ENCODE measurements at places on chromosomes 7 and 10.

GRCh38 chr10:126225672-126226008 is 162.6 kb downstream of the ADAM12 start:
- DNase-seq, result no peak
- no peak overlapping the region for H3K27ac ChIP-seq
- H3K4me3 ChIP-seq, result no peak overlapping the region
- H3K27me3 ChIP-seq, result no peaks in the 10 kb centered on the region
- H3K36me3 ChIP-seq, result no peaks in the 10 kb centered on the region
- H3K4me1 ChIP-seq, result no peaks in the 10 kb centered on the region

DNA sequence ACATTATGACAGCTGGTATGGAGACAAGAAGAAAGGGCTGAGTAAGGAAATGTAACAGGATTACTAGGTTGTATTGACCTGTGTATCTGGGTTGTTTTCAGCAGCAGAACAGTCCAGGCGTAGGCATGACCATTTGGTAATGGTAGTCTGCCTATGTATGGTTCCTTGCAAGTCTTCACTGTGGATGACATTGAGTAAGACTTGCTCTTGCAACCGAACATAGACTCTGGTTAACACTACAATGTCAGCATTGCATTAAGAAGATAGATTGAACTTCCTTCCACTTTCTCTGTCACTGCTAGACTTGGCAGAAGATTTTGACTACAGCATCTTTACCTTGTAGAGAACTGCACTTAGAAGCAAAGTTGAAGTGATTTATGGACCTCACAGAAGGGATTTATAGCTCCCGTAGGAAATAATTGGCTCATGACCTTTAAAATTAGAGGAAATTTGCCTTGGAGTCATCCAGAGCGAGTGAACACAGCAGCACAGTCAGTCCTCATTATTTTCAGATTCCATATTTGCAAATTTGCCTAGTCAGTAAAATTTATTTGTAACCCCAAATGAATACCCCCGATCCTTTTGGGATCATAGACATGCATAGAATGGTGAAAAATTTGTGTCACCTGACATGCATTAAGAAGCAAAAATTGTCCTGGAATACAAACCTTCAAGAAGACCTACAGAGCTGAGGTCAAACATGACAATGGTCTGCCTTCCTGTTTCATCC is 79.6 kb upstream of the STRIP2 start:
- no peaks in the 10 kb centered on the region for H3K4me1 ChIP-seq
- DNase-seq, result no peak
- no peak overlapping the region for H3K4me3 ChIP-seq
- no peak overlapping the region for H3K27ac ChIP-seq
- H3K36me3 ChIP-seq, result no peaks in the 10 kb centered on the region
- no peaks in the 10 kb centered on the region for H3K27me3 ChIP-seq

DNA sequence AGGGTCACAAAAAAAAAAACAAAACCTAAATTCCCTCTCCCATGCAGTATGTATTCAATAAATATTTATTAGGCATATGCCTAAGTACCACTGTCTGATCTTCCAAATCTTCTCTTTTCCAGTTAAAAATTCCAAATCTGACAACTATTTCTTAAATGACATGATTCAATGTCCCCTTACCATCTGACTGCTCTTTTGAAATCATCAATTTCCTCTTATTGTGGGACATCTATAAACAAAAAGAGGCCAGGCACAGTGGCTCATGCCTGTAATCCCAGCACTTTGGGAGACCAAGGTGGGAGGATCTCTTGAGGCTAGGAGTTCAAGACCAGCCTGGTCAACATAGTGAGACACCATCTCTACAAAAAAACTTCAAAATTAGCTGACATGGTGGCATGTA is 103.5 kb downstream of the TBXAS1 start:
- no peak overlapping the region for H3K27ac ChIP-seq
- DNase-seq, result no peak
- no peaks in the 10 kb centered on the region for H3K27me3 ChIP-seq
- no peak overlapping the region for H3K4me3 ChIP-seq
- H3K4me1 ChIP-seq, result no peaks in the 10 kb centered on the region

DNA sequence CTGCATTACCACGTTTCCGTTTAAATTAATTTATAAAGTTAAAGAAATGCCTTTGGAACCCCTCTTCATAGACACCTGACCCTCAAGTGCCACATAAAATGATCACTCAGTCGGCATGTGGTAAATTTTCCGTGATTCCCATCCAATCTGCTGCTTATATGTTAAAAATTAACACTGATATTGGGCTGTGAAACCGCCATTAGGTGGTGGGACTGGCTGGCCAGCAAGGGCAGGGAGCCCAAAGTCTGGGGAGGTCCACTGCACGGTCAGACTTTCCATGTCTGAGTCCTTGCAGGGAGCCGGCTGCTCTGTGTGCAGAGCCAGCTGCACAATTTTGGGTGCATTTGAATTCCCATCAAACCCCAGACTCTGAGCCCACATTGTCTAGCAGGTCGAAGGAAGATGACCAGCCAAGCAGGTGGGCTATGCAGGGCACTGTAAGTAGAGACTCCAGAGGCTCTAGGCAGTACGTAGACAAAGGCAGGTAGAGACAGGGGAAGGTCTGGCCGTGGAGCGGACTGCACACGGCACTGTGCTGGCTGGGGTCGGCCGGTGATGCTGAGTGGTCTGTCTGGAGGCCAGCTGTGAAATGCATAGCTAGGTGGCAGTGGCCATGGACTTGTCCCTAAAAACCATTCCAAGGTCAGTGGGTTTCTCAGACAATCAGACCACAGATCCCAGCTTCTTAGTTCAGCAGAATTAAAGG is 122.9 kb downstream of the SH3PXD2A start:
- no peak overlapping the region for H3K27ac ChIP-seq
- H3K36me3 ChIP-seq, result no peaks in the 10 kb centered on the region
- H3K4me3 ChIP-seq, result no peak overlapping the region
- H3K27me3 ChIP-seq, result no peaks in the 10 kb centered on the region
- H3K4me1 ChIP-seq, result peaks cover 39% of the 10 kb centered on the region

DNA sequence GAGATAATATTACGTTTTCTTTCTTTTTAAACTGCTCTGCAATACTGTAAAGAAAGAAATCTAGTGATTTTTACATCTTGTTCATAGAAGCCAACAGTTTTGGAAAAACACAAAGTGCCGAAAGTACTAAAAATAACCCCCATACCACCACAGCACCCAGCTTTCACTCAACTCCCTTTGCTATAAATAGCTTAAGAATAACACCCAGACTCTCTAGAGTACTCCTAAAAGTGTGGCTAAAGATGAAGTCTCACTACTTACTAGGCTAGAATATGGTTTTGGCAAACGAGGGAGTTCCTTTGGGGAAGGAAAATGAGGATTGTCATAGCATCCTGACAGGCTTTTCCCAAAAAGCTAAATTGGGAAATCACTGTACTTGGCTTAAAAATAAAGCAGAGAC is 151.8 kb upstream of the ANK3 start:
- H3K4me1 ChIP-seq, result no peaks in the 10 kb centered on the region
- H3K27me3 ChIP-seq, result no peaks in the 10 kb centered on the region
- H3K36me3 ChIP-seq, result no peaks in the 10 kb centered on the region
- no peak overlapping the region for H3K27ac ChIP-seq

DNA sequence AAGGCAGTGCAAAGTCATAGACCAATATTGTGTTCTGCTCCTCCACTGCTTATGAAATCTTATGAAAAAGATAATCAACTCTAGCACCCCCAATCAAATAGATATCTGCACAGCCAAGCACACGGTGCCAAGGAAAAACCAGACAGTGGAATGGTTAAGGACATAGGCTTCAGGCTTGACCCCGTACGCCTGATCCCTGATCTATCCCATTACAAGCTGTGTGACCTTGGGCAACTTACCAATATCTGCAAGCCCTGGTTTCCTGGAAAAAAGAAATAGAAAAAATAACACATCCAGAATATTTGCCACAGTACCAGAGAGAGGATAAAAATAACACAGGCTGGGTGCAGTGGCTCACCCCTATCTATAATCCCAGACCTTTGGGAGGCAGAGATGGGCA is 56.9 kb downstream of the GRB10 start:
- H3K4me1 ChIP-seq, result peaks cover 21% of the 10 kb centered on the region
- H3K27me3 ChIP-seq, result no peaks in the 10 kb centered on the region
- H3K4me3 ChIP-seq, result no peak overlapping the region
- DNase-seq, result no peak
- no peaks in the 10 kb centered on the region for H3K36me3 ChIP-seq
- no peak overlapping the region for H3K27ac ChIP-seq

Measured in vagina (tissue), 2 donors.